ENCODE measurements at places on chromosomes 7 and 10. TPM values are rescaled to one million over a fixed set of nuclear protein-coding genes. Genes with fewer than 3 reads are reported as not detected.

ADCYAP1R1 gene
- not detected for total RNA-seq

OPN1SW gene
- total RNA-seq = not detected

GLI3 gene
- 0.35 TPM for total RNA-seq

NPSR1 gene
- total RNA-seq = not detected

CYP2C18 gene
- not detected for total RNA-seq

MSMB gene
- total RNA-seq = not detected

PPP1R17 gene
- total RNA-seq = not detected

ELOVL3 gene
- total RNA-seq = 1.3 TPM

PYROXD2 gene
- total RNA-seq = 4.6 TPM

LRRC18 gene
- total RNA-seq = not detected

ARPC1A gene
- 169 TPM for total RNA-seq

POLD2 gene
- 58.9 TPM for total RNA-seq

STAG3 gene
- not detected for total RNA-seq

NSUN5 gene
- total RNA-seq = 20.1 TPM

SPDYE2B gene
- total RNA-seq = not detected

INSYN2A gene
- under 0.01 TPM for total RNA-seq

PCGF6 gene
- 10.7 TPM for total RNA-seq

TSPAN14 gene
- total RNA-seq = 199 TPM

MMD2 gene
- total RNA-seq = not detected

LEP gene
- total RNA-seq = not detected

PKD2L1 gene
- not detected for total RNA-seq

BAMBI gene
- 10.4 TPM for total RNA-seq

SMKR1 gene
- 1.0 TPM for total RNA-seq

ITGB8 gene
- 399 TPM for total RNA-seq

SLC18A2 gene
- 0.10 TPM for total RNA-seq

ZNF488 gene
- 0.25 TPM for total RNA-seq

CDNF gene
- 0.55 TPM for total RNA-seq

FAM25A gene
- not detected for total RNA-seq

CALHM1 gene
- total RNA-seq = not detected

ARHGAP12 gene
- 50.5 TPM for total RNA-seq

ZYX gene
- 14.4 TPM for total RNA-seq

OR2A1 gene
- 0.05 TPM for total RNA-seq

OR2F1 gene
- not detected for total RNA-seq

NAT16 gene
- total RNA-seq = not detected

PODXL gene
- 0.65 TPM for total RNA-seq

RAMP3 gene
- not detected for total RNA-seq

DHTKD1 gene
- total RNA-seq = 46.9 TPM

GDF10 gene
- total RNA-seq = not detected

SEMA4G gene
- 7.0 TPM for total RNA-seq

GIMAP8 gene
- total RNA-seq = 0.15 TPM

TDRD1 gene
- total RNA-seq = 8.1 TPM

MMS19 gene
- total RNA-seq = 67.9 TPM

CDC14C gene
- total RNA-seq = 0.05 TPM

HABP2 gene
- 28.8 TPM for total RNA-seq

NACAD gene
- total RNA-seq = 7.4 TPM

CUBN gene
- total RNA-seq = 0.35 TPM

FFAR4 gene
- total RNA-seq = not detected

UROS gene
- 68.8 TPM for total RNA-seq
